Sigmoid colon (tissue), 7 donors: ENCODE measurements at places on chromosomes 13 and 19.
A peak's percentile ranks its signal among the peaks of the same experiment; 100 is the strongest.

- DNase-seq, result peak; percentile 97
These were observed at the start of gene PLIN4 for GRCh38 chr19:4518345-4519171. Gene PLIN4 (minus strand): TSS chr19:4518486. CDS start chr19:4518272, 214 bp downstream.

DNA sequence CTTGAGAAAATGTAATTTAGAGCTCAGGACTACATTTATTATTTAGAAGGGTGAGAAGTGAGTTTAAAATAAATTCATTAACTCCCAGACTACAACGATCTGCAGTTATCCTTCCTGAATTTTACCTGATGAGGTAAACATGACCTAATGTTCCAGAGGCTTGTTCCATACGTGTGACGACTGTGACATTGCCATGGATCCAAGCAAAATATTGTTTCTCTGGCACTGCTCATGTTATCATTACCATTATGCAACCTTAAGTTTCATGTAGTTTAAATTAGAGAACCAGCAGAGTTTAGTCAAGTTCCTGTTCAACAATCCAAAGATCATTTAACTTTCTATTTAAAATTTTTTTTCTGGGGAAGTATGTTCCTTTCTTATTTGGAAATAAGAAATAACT is 279.6 kb downstream of the KLF5 start:
- no peak for DNase-seq

DNA sequence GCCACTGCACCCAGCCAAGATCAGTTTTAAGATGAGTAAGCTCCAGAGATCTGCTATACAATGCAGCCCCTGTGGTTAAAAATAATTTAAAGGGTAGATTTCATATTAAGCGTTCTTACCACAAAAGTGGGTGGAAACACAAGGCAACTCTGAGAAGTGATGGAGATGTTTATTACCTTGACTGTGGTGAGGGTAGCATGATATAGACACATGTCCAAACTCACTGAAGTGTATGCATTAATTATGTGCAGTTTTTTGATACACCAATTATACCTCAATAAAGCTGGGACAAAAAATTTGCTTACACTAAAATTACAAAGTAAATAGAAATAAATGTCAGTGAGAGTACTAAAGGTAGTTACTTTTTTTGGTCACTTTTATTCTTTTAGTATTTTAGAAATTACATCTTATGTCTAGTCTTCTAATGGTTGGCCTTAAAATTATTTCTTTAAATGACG is 696.5 kb downstream of the UQCRFS1 start:
- DNase-seq, result no peak

DNA sequence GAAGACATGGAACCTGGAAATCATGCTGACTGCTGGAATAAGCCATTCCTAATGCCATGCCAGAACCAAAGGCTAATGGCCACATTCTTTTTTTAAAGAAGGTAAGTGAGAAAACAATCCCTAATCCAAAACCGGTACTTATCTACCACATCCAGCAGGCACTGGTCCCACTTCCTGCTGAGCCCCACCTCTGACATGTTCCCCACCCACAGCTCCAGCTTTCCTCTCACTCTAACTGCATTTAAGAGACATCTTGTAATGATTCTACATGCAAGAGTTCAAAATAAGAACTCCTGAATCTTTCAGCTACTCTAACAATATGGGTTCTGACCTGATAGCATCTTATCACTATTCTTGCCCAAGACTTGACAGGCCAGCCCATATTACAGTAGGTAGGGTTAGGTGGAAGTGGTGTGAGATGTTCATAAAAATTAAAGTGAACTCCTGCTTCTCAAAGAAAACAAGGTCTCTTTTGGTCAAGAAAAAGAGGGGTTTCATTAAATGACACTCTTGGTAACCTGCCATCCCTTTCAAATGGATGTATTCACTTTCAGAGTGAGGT is 41.9 kb downstream of the N4BP2L2 start:
- DNase-seq, result no peak

GRCh38 chr13:31945202-31945961 is 86.2 kb upstream of the FRY start:
- DNase-seq, result peak; percentile 79

DNA sequence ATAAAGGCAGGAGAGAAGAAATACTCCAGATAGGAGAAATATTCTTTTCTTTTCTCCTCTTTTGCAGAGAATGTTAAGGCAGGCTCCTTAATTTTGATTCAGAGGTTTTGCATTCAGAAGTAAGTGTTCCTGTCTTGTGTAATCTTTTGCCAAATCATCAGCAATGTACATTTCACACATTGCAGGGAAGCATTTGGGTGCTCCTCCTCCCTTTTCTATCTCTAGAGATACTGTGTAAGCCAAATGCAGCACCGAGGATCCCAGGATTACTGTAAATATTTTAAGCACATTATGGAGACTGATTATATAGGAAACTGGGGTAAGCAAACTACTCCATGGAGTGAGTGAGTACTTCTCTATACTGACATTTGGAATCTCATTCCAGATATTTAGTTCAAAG is 7.2 kb downstream of the ATP8A2 start:
- DNase-seq, result no peak

DNA sequence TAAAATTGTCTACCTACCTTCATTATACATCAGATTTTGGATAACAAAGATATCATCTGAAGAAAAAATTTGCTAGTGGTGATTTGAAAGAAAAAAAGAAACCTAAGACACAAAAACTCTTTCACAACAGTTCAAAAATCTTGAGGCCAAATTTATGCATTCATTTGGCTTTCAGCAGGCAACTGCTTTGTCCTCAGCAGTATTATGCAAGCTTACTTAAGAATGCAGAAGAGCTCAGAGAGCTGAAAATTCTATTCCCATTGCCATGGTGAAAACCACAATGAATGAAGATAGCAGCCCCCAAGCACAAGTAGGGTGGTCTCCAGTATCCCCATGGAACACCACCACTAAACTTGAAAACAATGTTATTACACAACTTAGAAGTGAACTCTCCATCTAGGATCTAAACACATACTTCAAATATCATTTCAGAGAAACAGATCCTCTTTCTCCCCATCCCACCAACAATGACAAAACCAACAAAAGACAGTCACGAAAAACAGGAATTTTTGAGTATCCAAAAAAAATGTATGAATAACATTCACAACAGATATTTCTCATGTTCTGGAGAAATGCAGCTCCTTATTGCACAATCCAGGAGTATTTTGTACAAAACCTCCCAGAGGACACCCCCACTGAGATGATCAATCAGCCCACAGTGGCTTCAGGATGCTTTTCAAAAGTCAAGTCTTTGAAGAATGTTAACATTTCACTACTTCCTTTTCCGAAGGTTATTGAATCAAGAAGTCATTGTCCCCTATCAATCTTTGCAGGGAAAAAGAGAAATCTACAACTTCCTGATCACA is 192.7 kb downstream of the LHFPL6 start:
- DNase-seq, result no peak

DNA sequence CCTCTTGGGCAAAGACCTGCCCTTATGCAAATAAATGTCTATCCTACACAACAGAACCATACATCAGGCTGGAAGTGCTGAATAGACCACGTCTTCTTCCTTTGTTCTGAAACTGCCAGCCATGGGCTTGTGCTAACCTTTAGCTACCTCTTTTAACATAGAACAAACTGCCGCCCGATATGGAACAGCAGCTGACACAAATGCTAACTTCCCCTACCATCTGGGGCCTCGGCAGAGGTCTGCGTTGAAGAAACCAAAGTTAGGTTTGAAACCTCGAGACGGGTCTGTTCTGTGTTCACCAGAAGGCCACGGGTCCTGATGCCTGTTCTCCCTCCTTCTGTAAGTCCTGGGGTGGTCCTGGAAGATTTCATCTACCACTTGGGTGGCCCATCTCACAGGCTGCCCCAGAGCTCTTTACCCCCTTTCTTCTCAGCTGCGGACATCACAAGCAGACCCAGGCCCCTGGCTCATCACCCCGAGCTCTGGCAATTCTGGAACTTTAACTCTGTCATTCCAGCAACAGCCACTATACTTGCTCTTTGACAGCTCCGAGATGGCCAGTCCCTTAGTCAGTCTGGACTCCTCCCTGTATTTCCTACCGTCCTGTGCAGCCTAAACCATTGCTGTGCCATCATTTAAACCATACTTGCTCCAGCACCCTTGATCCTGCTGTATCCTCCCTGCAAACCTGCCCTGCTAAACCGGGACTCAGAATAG is 146.7 kb downstream of the USP12 start:
- no peak for DNase-seq

GRCh38 chr13:38564256-38565150 is 122.4 kb upstream of the FREM2 start:
- DNase-seq, result no peak

- no peak for DNase-seq
These were observed 160.5 kb downstream of the LACC1 start for GRCh38 chr13:44040070-44040817.

DNA sequence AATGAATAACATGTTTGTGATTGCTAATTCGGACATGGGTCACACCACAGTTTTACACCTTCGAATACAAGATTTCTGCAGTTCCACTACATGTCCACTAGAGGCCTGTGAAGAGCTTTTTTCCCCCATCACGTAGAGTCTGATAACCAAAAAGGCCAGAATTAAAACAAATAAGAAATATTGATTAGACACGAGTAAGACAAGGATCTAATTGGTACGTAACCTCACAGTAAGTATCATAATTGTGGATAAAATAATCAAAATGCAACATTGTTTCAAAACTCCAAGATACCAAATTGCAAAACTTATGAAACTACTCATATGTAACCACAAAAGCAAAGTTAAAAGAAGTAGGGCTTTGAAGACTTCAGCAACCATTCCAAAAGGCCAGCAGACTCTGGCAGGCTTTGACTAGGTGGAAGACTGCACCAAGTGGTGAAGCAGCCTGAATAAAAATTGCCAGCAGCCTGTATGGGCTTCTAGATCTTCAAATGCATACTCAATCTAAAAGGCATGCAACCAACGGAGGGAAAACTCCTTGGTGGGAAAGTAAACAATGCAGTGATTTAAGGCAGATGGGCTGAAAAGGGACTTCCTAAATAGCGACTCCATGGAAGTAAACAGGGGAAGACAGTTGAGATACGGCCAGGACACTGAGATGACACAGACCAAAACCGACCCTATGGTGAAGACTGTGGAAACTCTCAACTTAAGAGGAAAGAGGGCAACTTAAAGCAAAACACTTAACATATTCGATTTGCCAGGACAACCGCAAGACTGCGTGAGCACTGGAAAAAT is 56.7 kb downstream of the STARD13 start:
- no peak for DNase-seq

DNA sequence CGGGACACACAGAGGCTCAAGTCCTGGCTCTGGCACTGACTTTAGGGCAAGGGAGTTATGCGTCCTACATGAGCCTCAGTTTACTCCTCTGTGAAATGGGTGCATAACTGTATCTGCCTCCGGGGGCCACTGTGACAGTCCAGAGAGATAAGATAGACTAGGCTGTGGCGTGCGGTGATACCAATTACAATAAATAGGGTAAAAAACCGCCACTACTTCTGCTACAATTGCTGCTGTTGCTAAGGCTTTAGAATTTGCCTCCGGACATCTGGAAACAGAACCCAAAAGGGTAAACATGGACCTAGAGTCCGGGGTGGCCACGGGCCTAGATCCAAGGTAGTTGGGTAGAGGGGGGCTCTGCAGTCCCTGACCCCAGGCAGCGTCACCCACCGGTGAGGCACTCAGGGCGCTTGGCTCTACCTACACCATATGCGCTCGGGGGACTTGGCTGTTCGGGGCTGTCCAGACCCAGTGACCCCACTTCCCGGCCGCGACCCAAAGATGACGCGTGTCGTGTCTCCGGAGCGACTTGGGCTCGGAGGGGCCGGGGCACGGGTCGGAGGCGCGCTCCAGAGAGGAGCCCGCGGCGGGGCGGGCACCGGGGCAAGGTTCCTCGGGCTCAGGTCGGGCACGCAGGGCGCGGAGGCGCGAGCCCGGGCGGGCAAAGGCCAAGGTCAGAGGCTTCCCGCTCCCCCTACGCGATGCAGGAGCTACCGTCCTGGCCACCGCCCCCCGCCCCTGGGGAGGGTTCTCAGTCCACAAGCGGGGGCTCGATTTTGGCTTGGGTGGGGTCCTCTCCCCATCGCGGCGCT is 1.1 kb downstream of the INSR start:
- peak; percentile 71 for DNase-seq

DNA sequence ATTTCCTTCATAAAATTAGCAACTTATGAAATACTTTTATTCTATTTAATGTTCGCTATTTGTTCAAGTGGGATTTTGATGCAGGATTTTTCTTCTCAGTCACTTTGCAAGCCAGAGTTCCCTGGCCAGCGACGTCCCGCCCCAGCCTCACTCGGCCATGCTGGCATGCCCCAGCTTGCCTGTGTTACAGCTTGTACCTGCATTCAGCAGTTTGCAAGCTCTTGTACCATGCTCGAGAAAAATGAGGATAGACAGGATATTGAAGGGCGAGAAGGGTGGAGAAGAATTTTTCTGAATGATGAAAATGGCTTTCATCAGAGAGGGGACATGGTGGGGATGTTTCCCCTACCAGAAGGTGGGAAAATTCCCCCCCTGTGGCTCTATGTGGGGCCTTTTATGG is 2180.2 kb upstream of the PCDH20 start:
- DNase-seq, result no peak
